GM12864 (cell line): ENCODE measurements at places on chromosomes 3 and 15.

- DNase-seq: no peak
These were observed 591.5 kb upstream of the CFAP20DC start for GRCh38 chr3:59641169-59641899.

DNA sequence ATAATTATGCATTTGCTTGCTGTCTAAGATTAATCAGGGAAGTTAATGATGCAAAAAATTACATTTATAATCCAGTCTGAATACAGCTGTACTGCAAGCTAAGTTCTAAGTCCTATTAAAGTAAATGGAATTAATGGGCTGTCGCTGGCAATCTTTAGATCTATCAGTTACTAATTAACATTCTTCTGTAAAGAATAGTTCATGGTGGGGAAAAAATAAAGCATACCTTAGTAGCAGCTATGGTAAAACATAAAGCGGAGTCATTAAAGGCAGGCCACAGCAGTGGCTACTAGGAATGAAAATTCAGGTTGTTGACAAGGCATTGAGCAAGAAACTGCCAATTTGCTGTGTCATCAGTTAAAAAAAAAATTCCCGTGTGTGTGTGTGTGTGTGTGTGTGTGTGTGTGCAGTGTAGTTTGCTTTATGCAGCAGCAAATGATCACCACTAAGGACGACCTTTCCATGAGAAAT, 129.8 kb downstream of the ZNF385D start:
- no peak for DNase-seq

GRCh38 chr3:188947401-188948280, 224.1 kb upstream of the TPRG1 start:
- DNase-seq: no peak

GRCh38 chr3:190718671-190719070, 143.8 kb downstream of the GMNC start:
- DNase-seq: no peak

GRCh38 chr15:41424809-41425208, 7.9 kb downstream of the RTF1 start:
- no peak for DNase-seq

DNA sequence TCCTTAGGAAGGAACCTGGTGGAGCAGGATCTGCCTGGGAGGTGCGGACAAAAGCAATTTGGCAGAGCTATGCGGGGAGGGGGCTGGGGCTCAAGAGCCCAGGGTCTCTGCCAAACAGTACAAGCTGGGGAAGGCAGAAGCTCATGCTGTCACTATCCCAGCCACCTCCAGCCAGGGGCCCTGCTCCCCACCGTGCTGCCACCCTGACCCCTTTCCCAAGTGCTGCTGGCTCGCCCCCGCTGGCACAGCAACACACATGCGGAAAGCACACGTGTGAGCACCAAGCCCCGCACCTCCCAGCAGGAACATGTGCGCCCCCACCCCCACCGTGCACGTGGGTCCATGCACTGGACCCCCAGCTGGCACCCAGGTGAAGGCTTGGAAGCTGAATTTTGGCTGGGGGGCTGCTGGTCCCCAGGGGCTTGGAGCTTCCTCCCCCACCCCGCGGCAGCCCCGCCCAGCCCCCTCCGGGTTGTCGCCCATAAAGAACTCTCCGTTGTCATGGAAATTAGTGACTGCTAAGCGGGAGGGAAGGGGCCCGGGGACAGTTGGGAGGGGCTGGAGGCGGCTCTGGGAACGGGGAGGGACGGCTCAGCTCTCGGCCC, 742 bp downstream of the CAMKV start:
- DNase-seq: no peak

- no peak for DNase-seq
These were observed 93.0 kb downstream of the RPL22L1 start for GRCh38 chr3:170776887-170777563.

GRCh38 chr3:7843441-7843840, 658.2 kb upstream of the LMCD1 start:
- DNase-seq: no peak

GRCh38 chr3:55458181-55458790, 28.8 kb downstream of the WNT5A start:
- DNase-seq: no peak

DNA sequence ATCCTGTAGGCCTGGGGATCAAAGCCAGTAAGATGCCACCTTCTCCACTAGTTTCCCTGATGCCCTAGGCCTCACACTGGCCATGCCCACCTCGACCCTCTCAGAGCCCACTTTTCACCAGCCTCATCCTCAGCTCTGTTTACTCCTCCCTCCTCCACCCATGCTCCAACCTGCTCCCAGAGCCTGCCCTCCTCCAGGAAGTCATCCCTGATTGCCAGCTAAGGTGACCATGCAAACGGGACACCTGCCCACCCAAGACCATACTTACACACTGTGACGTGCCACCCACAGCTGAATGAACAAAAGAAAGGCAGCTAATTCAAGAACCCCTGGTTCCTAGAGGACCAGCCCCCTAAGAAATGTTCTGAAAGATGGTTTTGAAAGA, 9.1 kb downstream of the PLCD1 start:
- DNase-seq: no peak

- no peak for DNase-seq
These were observed 351.7 kb upstream of the THRB start for GRCh38 chr3:24846286-24846860.

DNA sequence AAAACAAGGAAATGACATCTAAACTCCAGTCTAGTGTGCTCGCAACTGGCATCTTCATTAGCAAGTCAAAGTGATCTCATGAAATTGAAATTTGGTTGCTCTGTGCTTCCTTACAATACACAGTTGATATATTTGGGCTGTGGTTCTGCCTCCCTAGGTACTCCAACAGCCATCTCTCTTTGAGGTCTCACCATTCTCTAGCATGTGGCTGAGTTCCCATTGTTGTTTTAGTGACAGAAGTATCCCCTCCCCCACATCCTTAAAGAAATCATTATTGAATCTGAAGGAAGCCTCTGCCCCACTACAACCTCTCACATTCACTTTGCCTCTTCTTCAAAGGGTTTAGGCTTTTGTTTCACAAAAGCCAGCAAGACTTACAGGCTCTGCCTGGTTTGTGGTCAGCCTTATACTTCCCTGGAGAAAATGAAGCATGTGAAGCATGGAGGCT, 516.5 kb downstream of the NLGN1 start:
- DNase-seq: no peak

DNA sequence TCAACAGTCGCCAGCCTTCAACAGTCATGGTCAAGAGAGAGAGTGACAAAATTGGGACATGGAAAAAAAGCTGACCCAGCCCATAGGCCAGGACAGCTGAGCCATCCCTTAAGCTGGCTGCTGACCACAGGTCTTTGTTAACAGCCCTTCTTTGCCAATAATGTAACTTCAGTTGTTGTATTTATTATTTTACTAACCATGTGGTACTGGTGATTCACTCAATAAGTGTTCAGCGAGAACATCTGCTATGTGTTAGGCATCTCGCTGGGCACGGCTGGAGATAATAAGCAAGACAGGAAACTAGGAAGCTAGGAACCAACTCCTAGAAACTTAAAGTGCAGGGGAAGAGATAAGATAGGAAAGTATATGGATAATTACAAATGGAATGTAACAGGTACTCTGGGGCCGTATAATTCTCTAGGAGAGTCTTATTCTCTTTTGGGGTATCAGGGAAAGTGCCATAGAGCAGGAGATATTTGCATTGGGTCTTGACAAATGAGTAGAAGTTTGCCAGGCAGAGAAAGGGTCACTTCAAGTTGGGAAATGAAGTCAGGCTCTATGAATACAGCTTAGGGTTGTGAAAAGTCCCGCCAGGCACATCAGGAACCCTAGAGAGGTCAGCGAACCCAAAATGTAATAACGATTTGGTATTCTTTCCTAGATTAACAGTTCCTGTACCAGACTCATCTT, 84.0 kb upstream of the TRA2B start:
- DNase-seq: no peak

GRCh38 chr3:27963519-27963918, 241.4 kb upstream of the EOMES start:
- no peak for DNase-seq

- no peak for DNase-seq
These were observed 29.1 kb upstream of the ABHD10 start for GRCh38 chr3:111949712-111950111.

- no peak for DNase-seq
These were observed 165.9 kb downstream of the STAC start for GRCh38 chr3:36546226-36546625.

DNA sequence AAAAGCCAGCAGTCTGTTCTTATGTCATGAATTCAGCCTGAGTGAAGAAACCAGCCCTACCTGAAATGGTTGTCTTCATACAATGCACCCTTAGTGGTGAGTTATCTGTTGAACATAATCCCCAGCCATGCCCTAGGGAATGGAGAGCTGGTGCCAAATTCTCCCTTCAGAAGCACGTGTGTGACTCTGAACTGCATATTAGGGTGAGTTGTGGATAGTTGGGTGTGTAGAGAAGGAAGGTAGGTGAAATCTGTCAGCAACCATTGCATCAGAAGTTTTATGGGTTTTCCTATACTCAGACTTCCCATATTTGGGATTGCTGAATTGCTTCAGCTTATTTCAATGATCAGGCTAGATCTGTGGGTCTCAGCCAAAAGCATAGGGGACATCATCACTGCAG, 46.5 kb upstream of the TP63 start:
- no peak for DNase-seq

- no peak for DNase-seq
These were observed 139.3 kb upstream of the HES1 start for GRCh38 chr3:193996641-193997089.

DNA sequence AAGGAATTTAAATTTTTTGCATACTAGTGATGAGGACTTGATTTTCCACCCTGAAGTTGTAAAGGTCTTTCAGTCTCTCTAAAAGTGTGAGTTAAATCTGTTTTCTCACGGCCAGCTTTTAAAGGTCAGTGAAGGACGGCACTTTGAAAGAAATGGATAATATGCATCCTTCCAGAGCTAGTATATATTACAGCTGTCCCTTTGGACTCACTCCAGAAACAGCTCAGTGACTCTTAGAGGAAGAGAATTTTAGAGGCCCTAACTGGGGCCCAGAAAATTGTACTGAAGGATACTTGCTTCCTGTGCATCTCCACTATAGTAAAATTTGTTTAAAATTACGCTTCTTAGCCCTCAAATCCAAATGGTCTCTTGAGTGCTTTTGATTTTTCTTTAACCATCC, 41.6 kb downstream of the PIK3CA start:
- no peak for DNase-seq

DNA sequence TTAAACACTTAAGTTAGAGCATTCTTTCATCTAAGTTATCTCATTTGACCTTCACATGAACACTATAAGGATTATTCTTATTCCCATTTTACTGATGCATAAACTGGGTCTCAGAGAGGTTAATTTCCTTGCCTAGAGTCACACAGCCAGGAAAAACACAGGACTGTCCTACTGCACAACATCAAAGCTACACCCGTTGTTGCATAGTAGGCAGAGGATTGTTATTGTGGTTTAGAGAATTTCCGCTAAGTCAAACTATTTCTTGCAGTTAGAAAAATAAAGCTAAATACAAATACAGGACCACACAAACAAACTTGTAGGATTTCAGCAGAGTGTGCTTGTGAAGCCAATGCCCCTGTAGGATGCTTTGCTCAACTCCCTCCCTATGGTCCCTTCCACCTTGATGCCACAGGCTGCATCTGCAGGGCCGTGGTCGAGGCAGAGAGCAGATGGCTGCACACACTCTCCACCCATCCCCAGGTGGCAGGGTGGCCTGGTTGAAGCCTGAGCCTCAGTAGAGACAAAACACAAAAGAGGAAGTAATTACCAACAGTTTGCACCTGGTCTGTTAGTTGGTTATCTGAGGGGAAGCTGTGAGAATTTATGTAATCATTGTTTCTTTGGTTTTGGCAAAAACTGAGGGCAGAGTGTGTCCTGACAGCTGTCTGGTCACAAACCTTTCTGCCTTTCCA, 41.1 kb upstream of the SKOR1 start:
- peak; percentile 73 for DNase-seq

GRCh38 chr3:139182143-139182542, 137.5 kb upstream of the PRR23C start:
- DNase-seq: no peak

DNA sequence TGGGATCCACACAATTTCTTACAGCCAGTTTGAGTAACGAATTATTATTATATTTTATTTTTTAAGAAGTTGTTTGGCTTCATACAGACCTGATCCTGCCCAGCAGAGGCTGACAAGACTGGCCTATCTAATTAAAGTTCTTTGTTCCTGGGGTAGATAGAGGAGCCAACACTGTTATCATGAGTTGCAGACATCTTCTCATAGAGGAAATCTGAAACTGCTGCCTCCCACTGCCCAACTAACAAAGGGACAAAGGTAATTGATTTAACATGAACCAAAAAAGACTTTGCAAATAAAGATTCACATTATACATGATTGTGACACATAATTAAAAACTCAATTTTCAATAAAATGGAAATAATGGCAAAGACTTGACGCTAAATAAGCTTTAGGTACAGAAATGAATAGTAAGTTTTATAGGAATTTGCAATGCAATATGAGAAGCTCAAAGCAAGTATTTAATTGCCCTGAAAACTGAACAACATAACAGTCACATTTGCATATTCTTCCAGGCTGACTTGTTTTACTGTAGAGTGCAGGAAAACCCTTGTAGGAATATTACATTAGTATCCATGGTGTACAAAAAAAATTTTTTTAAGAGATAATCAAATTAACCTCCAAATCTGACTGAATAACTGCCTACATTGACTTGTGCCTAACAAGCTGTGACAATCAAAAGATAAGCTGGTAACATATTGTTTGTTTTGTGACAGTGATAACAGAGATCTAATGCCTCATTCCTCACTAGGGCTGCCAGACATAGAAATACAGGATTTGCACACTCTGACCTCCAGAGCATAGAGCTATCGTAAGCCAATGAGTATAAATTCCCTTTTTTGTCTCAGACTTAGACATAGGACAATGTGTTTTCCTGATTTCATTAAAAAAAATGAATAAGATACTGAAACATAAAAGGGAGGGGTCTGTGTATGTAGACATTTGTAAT, 273.2 kb downstream of the MFSD1 start:
- DNase-seq: no peak

DNA sequence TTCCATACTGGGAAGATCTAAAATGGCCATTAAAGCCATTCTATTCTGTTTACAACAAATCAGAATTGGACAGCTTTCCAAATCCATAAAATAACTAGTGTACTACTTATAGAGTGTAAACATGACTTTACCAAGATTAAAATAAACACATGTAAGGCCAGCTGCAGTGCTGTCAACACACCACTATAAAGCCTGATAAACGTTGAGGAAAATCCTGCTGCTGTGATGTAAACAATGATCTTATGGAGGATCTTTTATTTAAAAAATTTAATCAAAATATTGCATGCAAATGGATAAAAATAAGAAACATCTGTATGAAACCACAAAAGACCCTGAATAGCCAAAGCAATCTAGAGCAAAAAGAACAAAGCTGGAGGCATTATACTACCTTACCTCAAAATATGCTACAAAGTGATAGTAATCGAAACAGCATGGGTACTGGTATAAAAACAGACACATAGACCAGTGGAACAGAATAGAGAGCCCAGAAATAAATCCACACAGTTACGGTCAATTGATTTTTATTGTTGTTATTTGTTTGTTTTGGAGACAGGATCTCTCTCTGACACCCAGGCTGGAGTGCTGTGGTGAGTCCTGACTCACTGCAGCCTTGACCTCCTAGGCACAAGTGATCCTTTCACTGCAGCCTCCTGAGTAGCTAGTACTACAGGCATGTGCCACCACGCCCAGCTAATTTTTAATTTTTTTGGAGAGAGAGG, 428.8 kb upstream of the C2CD4B start:
- no peak for DNase-seq
